ENCODE measurements at places on chromosomes 16 and 17.

DNA sequence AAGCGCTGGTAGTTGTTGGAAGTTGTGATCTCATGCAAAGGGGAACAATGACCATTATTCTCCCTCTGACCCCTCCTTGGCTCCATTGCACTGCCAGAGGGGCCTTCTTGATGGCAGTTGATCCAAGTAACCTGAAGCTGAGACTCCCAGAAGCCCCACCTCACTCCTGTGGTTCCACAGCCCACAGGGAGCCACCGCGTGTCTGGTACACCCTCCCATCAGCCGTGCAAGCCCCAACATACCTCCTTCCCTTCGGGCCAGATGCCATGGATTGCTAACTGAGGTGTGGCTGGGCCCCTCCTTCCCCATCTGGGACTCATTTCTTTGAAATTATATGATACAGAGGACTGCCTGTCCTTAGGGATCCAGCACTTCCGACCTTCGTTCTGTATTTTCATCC is 17.8 kb downstream of the SAP30BP start:
- no peak for DNase-seq

DNA sequence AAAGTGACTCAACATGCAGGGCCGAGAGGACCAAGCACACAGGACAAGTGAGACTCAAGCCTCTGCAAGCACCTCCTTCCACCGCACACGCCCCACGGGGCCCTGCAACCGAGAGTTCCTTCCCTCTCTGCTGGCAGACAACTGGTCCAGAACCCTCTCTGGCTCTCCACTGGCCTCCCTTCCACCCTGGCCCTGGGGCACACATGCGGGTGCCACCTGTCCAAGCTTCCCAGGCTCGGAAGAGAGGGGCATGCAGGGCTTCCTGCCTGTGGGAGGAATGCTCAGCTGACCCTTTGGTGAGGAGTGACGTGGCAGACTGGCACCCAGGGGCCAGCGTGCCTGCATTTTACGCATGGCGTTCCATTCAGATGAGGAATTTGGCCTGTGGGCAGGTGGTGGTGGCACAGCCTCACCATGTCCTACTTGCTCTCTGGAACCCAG is 59.8 kb downstream of the PIPOX start:
- DNase-seq = no peak

DNA sequence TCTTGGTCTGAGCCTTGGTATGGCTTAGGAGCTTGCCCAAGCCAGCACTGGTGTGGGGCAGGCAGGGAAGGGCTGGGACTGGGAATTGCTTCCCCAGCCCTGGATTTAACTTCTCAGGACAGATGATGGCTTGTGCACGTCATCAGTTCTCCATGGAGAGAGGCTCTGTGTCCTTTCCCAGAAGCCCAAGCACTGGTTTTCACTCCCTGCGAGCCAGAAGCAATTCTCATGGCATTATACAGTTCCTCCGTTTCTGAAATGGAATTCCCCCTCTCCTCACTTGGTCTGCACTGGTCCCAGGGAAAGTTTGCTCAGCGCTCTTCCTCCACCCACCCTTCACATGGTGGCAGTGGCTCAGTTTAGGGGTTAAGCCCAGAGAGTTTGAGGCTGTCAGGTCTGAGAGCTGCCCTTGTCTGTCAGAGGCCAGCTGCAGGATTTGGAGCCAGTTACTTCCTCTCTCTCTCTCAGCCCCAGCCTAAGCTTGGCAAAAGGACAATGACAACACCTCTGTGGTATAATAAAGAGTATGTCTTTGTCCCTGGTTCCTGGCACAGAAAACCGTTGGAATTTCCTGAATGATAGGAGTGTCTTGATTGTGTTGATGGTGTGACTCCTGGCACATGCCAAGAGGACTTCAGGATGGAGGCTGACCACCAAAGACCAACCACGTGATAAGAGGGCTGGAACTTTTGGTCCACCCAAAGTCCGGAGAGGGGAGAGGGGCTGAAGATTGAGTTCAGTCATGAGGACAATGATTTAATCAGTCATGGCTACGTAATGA is 219.6 kb upstream of the TNRC6C start:
- DNase-seq = no peak

DNA sequence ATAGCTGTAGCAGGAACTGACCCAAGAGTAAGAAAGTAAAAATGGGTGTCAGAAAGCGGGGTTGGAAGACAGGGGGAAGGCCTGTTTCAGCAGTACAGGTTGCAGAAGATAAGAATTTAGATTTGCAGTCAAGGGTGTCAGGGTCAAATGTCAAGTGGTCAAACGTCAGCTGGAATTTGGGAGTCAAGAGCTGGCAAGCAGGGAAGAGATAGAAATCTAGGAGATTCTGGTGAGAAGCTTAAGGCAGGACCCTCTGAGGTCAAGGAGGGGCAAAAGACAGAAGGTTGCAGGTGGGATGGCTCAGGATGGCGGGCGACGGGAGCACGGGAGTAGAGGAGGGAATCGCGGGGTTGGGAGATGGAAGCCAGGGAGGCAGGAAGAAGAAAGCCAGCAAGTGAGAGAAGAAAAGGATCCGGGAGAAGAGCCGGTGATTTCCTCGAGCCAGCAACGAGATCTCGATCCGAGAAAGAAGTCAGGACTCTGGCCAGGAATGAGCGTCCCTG is 335 bp downstream of the SLC25A35 start:
- no peak for DNase-seq

DNA sequence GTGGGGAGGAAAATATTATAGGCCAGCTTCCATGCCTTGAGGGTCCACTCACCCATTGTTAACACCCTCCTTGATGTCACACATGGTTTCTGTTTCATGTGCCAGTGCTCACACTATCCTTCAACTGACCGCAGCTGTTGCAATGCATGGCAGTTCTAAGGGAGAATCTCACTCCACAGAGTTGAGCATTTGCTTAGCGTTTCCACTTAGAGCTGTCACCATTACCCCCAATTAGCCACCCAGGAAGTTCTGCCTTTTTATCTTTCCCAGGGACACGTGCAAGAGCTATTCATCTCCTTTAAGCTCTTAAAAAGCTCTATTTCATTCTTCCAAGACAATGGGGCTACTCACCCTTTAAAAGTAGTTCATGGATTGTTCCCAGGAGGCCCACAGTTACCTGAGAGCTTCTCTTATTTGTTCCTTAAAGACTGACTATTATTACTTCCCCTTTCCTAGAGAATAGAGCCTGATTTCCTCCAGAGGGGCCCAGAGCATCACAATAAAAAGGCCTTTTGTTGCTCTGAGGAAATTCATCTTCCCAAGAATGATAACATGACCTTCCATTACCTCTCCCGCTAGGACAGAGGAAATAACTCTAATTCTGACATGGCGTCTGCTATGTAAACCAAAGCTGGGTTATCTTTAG is 126.8 kb downstream of the CACNG3 start:
- no peak for DNase-seq

- DNase-seq = no peak
Observed at GRCh38 chr17:80955671-80956280, 35.9 kb upstream of the CHMP6 start.

DNA sequence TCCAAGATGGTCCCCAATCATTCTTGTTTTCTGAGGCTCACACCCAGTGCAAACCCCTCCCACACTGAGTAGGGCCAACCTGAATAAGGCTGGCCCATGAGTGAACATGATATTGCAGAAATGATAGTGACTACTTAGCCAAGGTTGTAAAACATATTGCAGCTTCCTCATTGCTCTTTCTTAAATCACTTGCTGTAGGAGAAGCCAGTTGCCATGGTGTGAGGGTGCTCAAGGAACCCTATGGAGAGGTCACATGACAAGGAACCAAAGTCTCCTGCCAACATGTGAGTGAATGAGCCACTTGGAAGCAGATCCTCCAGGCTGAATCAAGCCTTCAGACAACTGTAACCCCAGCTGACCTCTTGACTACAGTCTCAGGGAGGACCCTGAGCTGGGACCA is 191.4 kb downstream of the RGS9 start:
- DNase-seq = no peak

DNA sequence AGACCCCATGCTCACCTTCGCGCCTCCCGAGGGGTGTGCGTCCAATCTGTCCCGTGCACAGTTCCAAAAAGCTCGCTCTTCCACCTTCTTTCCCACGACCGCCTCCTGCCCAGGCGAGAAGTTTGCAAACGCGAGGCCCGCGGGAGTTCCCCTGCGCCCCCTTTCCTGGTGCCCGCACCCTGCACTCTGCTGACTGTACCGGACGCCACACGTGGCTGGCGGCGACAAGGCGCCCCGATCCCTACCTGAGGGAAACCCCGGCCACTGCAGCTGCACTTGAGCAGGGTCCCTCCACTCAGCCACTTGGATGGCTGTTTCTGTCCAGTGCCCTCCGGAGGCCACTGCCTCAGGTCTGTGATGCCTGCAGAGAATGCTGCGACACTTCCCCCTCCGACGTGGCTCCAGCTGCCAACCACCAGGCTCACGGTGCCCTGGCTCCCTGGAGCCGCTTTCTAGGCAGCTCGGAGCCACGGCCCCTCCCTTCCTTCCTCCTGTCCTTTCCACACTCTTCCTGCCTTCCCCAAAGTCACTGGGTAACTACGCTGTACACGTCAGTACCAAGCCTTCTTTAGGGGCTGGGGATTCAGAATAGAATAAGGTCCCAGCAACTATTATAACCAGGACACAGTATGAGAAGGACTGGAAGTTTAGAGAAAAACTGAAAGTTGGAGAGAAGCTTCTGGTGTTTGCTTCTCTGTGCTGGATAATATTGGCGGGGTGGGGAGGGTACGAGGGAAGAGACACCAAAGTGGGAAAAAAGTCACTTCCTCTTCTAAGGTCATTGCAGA is at the start of gene MLKL:
Gene MLKL, minus strand, starts transcription at position 425 of the 788 bp plus-strand sequence. CDS start 5,105 bp downstream, outside the sequence.
- DNase-seq = no peak

DNA sequence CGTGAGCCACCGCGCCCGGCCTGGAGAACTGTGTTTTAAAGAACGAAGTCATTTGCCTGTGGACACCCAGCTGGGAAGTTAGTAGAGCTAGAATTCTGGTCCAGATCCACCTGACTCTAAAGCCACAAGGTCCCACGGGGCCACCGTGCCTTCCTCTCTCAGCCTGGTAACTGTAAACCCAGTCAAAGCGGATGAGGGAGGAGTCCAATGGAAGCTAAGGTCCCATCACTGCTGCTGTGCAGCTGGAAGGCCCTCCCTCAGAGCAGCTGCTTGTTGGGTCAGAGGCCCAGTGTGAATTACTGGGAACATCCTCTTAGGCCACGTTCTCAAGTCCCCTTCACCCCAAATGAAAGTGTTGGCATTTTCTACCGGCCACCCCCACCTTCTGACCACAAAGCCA is 48.8 kb upstream of the CACNG5 start:
- no peak for DNase-seq

DNA sequence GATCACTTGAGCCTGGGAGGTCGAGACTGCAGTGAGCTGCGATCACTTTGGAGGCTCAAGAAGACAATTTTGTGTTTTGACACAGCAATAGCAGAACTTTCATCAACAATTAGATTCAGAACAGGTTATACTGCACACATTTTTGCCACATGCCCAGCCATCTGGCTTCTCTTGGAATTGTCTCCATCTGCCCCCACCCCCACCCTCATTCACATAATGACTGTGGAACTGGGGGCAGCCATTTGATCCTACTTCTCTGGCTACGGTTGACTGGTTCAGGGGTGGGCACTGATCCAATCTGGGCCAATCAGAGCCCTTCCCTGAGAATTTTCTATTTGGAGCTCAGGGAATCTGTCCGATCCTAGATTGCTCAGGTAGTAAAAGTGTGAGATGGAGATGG is 14.0 kb downstream of the TMEM92 start:
- DNase-seq = no peak

DNA sequence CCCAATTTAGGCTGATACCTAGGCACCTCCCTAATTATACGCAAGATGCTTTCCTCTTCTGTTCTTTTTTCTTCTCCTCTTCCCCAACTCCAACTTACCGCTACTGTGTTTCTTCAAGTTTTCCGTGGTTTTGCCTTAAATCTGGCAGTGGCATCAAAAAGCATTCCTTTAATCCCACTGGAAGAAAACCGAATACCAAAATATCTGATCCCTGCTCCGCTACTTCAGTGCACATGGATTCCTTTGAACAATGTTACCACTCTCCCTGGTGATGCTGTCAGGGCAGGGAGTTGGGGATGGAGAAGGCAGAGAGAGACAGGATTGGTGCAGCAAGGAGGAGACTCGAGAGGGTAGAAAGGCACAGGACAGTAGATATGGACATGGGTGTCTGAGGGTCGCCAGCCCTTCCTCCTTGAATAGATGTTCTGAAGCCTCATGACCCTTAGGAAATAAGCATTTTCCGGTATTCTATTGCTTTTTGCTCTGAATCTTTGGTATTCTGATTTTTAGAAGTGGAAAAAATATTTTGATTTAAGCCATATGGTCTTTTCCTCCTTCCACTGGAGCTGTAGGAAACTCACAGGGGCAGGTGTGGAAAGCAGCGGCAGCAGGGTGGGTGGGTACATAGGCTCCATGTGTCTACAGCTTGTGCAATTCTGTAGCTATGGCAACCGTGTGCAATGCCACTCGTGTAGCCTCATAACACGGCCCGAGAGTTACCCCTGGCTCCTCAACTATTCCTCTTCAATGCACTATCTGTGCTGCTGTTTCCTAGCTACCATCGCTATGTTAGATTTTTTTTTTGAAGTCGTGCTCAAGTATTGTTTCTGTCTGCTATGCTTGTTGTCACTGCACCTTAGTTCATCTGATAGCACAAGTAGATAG is 32.3 kb upstream of the TANC2 start:
- no peak for DNase-seq

- DNase-seq = no peak
Observed at GRCh38 chr17:77786740-77787505, 171.6 kb upstream of the TNRC6C start.

- no peak for DNase-seq
Observed at GRCh38 chr17:48253975-48254374, 146.4 kb downstream of the SNX11 start.

DNA sequence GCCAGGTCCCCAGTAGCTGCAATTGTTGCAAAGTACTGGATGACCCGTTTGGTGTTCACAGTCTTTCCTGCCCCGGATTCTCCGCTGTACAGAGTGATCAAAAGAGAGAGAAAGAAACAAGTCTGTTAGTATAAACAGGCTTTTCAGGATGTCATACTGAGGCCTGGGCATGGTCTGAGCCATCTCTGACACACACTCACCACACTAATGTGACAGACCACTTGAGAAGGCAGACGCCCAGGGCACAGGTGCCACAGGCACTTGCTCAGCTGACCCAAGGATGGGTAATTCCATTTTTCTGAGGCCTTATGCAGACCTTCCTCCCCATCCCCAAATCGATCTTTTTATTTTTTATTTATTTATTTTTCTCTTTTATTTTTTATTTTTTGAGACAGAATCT is 7.5 kb downstream of the MYH3 start:
- DNase-seq = no peak

GRCh38 chr17:42247734-42248133 is 28.5 kb downstream of the STAT5B start:
- DNase-seq = no peak

All from activated CD8-positive, alpha-beta memory T cell treated with anti-CD3 and anti-CD28 coated beads for 1 hour (primary cell).